Astrocyte (in vitro differentiated cells and primary cell): ENCODE measurements at places on chromosomes 6 and 20. TPM values are rescaled to one million over a fixed set of nuclear protein-coding genes. Genes with fewer than 3 reads are reported as not detected.

GRCh38 chr6:92810913-92811312, 608.4 kb downstream of the EPHA7 start:
- H3K27ac ChIP-seq, result no peak overlapping the region
- no peaks in the 10 kb centered on the region for H3K4me1 ChIP-seq
- H3K4me3 ChIP-seq, result no peak overlapping the region
- no peaks in the 10 kb centered on the region for H3K36me3 ChIP-seq

GRCh38 chr6:23692184-23692583, 433.8 kb upstream of the NRSN1 start:
- no peaks in the 10 kb centered on the region for H3K36me3 ChIP-seq
- no peaks in the 10 kb centered on the region for H3K27me3 ChIP-seq
- H3K4me1 ChIP-seq, result no peaks in the 10 kb centered on the region
- H3K4me3 ChIP-seq, result no peak overlapping the region

DNA sequence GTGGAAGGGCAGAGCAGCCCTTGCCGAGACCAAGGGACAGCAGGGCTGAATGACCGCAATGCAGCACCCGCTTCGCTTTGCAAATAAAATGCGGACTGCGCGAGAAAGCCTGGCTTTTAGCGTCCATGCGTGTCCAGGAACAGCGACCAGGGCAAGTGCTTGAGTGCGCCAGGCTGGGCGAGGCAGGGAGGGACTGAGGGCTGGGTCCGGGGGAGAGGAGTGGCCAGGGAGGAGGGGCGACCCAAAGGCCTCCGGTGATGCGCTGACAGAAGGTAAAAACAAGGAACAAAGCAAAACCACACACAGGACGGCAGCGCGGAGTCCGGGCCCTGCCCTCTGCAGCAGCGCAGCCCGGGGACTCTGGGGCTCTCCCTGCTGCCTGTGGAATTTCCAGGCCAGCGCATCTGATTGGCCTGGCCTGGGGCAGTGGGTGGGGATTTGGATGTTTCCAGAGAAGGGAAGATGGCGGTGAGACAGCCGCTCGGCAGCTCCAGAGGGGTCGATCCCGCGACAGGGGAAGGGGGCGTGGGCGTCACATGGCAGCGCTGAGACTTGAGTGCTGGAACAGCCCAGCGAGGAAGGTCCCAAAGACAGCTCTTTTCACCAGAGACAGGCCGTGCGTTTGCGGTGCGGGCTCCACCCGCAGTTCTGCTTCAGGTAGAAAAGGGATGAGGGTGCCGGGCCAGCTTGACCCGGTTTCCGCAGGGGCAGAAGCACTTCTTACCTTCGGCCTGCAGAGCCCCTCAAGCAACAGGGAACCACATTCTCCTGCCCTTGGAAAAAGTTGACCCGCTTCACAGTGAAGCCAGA, 51.8 kb downstream of the SSR1 start:
- no peaks in the 10 kb centered on the region for H3K36me3 ChIP-seq
- H3K27ac ChIP-seq, result peak overlapping the region; percentile 49
- DNase-seq, result peak; percentile 72
- H3K4me3 ChIP-seq, result peak overlapping the region; percentile 68
- H3K4me1 ChIP-seq, result peaks cover 13% of the 10 kb centered on the region

- H3K36me3 ChIP-seq, result no peaks in the 10 kb centered on the region
- H3K4me3 ChIP-seq, result no peak overlapping the region
- no peaks in the 10 kb centered on the region for H3K4me1 ChIP-seq
- H3K27me3 ChIP-seq, result no peaks in the 10 kb centered on the region
- H3K27ac ChIP-seq, result no peak overlapping the region
These were observed 8.5 kb downstream of the GMEB2 start for GRCh38 chr20:63618291-63618980.

GRCh38 chr6:116411284-116411623, 40.5 kb downstream of the DSE start:
- H3K27ac ChIP-seq, result no peak overlapping the region
- H3K4me1 ChIP-seq, result peaks cover 16% of the 10 kb centered on the region
- peak; percentile 60 for DNase-seq
- H3K4me3 ChIP-seq, result no peak overlapping the region

Gene OR2H2
- not detected in 2 replicates for total RNA-seq
